CD4-positive, alpha-beta T cell treated with Interleukin-10 for 1 hour (primary cell): ENCODE measurements at places on chromosomes 13 and 19.

GRCh38 chr19:35204799-35205732, 23.5 kb downstream of the FAM187B start:
- DNase-seq = no peak

- DNase-seq = no peak
Observed at GRCh38 chr13:20221772-20222171, 10.3 kb downstream of the GJB6 start.

- DNase-seq = no peak
Observed at GRCh38 chr19:12111176-12111575, 29.0 kb downstream of the ZNF20 start.

GRCh38 chr13:45691251-45691650, 10.9 kb upstream of the CBY2 start:
- DNase-seq = no peak

DNA sequence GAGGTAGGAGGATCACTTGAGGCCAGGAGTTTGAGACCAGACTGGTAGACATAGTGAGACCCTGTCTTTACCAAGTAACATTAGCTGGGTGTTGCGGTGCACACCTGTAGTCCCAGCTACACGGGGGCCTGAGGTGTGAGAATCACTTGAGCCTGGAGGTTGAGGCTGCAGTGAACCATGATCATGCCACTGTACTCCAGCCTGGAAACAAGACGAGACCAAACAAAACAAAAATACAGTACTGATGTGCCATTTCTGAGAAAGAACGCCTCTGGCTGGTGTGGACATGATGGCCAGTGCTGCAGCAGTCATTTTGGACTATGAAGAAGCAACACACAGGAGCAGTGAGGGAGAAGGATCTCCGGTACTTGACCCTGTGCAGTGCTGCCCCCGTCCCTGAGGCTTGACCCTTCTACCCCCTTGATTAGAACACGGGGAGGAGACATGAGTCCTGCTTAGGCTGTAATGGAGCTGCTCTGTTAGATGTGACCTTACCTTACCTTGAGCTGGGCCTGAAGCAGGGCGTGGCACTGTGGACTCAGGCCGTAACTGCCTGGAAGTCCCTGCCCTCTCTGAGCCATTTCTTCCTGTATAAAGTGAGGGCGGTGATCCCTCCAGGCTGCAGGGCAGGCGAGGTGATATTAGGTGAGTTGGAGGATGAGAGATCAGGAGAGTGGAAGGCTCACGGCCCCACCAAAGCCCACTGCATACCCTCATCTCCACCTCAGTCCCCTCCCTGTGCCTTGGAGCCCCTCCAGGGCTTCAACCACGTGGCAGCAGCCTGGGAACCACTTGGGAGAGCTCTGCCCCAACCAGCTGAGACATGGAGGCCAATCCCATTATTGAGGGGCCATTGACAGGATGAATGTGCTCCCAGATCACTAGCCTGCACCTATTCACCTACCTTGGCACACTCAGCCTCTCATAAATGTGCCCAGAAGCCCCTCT, 5.9 kb downstream of the RPL18A start:
- DNase-seq = no peak

DNA sequence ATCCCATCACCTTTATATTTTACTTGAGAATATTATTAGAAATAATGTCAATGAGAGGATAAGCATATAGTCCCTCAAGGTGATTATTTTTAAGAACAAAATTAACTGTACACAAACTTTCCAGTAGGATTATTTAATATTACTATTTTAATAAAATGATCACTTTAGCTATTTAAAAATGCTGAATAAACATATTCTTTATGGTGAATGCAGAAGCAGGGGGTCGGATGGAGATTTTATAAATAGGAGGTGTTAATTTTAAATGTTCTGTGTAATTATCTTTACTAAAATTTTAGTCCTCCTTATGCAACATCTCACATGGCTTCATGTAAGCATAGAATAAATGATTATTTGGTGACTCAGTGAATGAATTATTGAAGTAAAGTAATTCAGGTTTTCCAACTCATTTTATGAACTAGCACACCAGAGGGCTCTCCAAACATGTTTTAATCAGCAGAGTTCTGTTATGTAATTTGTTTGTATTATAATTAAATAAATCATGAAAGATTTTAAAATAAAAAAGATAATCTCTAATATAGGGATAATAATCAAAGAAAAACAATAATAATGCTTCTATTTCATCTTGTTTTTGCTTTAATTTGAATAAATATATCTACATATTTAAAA, 1635.2 kb downstream of the EFNB2 start:
- DNase-seq = no peak

DNA sequence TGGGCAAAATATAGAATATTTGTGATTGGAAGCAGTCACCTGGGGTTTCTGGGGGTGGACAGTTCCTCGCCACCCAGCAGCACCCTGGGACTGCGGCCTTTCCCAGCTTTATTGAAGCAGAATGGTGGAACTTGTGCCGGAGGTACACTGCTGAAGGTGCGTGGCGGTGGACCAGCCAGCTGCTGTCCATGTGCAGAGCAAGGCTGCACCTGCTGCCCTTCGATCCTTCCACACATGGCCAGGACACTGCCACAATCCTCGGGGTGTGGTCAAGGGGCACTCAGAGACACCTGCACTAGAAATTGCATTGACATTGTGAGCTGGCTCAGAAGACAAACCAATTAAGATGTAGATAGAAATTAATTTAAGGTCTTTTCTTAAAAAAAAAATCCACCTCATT, 11.4 kb upstream of the GPI start:
- DNase-seq = no peak
